ENCODE measurements at places on chromosomes 2 and 18.

DNA sequence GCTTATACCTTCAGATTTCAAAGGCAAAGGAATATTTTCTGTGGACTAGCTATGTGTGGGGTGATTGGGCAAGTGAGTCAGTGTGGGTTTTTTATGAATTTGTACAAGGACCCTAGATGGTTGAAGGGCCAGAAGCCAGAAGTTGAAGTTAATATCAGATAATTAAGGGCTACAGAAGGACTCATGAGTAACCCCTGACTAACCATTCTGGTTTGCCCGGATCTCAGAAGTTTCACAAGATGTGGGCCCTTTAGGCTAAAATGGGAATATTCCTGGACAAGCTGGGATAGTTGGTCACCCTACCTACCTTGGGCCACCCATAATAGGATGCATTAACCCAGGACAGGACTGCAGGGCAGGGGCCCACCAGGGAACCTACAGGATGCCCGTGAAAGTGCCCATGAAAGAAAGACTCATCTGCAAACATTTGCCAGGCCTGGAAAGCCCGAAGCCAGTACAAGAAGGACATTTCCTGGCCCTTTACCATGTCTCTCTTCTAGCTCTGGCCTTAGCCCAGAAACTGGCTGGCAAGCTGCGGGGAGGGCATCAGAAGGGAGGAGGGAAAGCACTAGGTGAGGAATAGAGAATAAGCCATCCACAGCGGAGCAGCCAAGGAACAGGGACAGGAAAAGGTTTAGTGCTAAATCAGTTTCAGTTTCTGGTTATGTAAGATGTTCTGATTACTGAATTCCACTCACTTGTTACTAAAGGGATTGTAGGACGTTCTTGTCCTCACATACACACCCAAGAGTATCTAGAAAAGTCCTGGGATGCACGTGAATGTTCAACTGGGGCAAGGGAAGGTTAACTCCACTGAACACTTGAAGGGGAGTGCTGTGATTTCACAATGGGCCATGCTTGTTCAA lies 33.6 kb downstream of the GCG start:
- no peak for DNase-seq

GRCh38 chr2:108228006-108228405 lies 11.8 kb upstream of the SULT1C3 start:
- no peak for DNase-seq

DNA sequence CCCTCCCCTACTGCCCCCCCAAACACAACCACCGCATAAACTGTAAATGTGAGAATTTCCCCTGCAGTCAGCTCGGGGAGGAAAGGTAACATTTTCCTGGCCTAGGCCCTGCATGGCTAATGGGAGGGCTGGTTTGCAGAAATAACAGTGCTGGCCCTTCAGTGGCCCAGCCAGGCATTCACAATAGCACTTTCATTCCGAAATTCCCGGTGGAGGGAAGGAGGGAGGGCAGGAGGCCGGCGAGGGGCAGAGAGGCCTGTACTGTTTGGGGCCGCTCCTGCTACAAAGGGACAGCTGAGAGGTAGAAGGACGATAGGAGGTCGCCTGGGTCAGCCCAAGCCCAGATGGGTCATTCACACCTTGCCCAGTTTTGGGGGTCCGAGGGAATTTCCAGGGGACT lies 11.3 kb downstream of the CYP26B1 start:
- DNase-seq, result no peak

DNA sequence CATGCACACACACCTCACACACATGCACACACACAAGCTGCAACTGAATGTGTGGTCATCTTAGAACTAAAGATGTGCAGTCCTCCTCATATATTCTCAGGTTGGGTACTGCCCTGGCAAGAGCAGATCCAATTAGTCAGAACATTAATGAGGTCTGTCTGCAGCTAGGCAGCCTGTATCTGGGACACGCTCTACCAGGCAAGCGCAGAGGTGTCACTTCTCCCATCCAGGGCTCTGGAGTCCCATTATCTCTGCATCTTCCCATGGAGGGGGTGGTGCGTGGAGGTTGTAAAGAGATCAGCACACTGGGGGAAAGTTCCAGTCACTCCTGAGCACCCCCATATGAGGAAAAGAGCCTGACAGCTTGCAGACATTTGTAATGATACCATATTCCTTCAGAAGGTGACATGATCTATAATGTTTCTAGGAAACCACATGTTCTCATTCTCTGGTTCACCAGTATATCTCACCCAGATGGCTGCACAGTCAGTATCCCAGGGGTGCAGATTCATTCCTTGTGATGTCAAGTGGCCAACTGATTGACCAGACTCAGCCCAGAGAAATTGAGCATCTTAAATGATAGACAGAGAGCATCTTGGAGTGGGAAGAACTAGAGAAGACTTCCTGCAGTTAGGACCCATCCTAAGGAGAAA lies 95.4 kb downstream of the RTN4 start:
- no peak for DNase-seq

DNA sequence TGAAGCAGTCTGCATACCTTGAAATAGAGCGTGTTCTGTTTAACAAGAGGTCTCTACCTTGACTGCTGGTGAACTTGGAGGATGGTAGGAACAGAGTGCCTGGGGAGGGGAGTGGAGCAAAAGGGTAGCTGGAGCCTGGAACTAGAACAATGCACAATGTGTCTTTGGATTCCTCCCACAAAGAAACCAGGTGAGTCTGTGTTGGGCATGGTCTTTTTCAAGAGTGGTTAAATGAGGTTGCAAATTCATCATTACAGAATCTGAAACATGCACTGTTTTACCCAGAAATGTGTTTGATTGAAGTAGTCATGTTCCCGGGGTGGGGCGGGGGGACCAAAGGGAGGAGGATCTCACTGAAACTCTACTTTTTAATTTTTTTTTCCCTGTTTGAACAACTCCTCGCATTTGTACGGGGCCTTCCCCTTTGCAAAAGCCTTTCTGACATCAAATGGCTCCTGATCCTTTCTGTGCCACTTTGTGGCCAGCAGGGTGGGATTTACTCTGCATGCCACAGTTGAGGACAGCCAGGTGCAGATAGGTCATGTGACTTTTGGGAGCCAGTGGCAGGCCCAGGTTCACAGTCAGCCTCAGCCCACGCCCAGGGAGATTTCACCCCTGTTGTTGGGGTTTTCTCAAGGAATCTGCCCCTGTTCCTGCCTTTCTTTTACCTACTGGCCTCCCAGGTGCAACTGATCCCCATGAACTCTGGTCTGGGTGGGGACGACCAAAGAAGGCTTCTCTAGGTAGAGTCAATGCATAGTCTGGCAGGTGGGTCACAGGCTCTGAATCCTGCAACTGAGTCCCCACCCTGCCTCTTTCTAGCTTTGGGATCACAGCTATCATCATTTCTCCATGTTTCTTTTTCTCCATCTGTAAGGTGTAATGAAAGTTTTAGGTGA lies 28.2 kb downstream of the MYCN start:
- DNase-seq, result no peak

- no peak for DNase-seq
Measured at GRCh38 chr2:11896386-11896785, 150.0 kb downstream of the LPIN1 start.

DNA sequence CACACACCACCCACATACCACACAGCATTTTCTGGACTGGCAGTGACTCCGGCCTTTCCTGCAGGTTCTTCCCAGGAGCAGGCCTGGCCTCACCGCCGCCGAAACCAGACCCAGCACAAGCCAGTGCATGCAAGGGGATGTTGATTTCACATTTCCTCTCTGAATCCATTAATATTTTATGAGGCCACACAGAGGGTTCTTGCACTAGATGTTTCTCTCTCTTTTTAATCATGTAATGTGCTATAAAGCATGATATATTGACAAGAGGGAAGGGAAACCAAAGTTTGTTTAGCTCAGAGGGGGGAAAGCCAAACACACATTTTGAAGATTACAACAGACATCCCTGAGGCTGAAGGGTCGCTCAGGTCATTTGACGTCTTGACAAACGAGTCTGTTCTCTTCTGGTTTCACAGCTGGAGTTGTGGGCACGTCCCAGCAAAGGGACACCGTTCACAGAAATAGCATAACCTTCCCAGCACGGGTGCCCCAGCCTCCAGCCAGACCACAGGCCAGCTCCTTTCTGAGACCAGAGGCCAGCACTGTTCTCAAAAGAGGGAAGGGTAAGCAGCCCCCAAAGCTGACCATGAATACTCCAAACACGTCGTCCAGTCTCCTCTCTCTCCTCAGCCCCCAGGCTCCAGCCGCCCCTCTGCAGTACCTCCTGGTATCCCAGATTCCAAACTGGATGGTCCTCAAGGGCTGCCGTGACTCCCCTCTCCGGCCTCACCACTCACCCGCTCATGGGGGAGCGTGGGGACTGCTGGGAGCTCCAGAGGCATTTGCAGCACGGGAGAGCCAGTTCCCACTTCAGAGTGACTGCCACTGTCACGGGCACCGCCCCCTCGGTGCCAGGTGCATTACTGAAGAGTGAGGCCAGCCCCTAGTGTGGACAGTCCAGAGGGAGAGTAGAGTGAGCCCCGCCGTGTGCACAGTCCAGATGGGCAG lies 340.3 kb upstream of the SALL3 start:
- no peak for DNase-seq

GRCh38 chr2:190235551-190236075 lies 84.0 kb downstream of the HIBCH start:
- DNase-seq, result no peak

- DNase-seq, result no peak
Measured at GRCh38 chr2:239561446-239562001, 160.7 kb upstream of the HDAC4 start.

DNA sequence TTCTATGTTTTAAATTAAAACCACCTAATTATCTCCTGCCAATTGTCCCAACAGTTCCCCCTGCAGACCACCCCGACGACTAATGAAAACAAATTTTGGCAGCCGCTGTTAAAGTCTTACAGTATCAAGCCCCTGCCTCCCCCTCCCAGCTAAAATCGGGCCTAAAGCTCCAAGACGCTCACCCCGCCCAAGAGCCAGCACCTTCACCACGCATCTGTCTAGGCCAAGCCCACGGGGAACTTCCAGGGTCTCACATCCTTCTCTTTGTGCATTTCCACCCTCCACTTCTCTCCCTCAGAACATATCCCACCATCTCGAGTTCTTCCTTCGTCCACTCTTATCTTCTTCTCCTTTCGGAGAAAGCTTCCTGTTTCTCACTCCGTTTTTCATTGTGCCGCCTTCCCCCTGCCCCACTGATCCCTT lies 445 bp downstream of the PRPF40A start:
- DNase-seq, result no peak

- DNase-seq, result no peak
Measured at GRCh38 chr2:70828914-70829824, 6.4 kb downstream of the CD207 start.

DNA sequence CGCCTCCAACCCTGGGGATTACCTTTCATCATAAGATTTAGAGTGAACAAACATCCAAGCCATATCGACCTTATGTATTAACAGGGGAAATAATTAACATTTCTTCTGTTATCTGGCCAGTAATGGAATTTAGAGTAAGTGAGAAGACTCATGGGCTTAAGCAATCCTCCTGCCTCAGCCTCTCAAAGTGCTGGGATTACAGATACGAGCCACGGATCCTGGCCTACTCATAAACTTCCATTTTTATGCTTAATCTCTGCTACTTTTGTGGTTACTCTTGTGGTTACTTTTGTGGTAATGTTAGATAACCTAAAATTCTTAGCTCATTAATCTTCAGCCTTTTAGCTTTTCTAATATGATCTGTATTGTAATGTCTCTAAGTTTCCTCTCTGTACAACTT lies 159.3 kb upstream of the SLC8A1 start:
- no peak for DNase-seq

DNA sequence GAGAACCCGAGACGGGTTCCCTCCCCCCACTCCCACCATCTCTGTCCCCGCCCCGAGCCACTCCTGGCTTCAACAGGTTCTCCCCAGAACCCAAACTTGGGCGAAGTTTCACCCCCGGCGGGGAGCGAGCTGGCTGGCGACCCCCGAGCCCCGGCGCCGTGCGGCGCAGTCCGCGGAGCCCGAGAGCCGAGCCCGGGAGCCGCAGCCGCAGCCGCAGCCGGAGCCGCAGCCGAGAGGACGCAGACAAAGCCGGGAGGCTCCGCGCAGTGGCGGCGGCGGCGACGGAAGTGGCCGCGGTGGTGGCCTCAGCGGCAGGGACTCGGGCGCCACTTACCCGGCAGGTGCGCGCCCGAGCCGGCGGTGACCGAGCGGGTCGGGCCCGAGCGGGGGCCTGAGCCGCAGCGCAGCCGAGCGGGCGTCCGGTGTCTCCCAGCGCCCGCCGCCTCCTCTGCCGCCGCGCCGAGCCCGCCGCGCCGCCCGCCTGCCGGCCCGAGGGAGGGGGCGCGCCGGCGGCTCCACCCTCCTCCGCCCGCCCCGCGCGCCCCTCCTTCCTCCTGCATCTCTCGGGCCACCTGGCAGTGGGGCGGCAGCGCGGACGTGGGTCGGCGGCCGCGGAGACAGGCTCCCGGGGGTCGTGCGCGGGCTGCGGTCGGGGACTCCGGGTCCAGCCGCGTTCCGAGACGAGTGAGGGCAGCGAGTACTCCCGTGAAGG lies at the start of gene ECEL1:
ECEL1 (minus strand) TSS at position 450 of the 712 bp plus-strand sequence. CDS start 1,181 bp downstream, outside the sequence.
- no peak for DNase-seq

DNA sequence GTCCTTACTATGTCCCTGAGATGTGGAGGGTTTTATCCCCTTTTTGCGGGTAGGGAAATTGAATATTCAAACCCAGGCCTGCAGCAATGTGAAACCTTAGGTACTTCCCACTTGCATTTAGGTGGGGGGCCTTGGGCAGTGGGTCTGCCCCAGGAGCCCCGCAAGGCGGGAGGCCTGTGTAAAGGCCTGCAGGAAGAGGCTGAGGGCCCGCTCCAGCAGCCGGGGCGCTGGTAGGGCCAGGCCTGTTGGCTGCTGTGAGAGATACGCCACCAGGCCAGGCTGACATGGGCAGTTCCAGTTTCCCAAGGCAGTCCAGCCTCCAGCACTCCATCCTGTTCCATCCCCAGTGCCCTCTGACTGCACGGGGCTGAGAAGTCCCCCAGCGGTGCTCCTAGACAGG lies 64.2 kb downstream of the GBX2 start:
- no peak for DNase-seq

GRCh38 chr18:24075767-24076597 lies 61.4 kb downstream of the TTC39C start:
- DNase-seq, result peak; percentile 97

DNA sequence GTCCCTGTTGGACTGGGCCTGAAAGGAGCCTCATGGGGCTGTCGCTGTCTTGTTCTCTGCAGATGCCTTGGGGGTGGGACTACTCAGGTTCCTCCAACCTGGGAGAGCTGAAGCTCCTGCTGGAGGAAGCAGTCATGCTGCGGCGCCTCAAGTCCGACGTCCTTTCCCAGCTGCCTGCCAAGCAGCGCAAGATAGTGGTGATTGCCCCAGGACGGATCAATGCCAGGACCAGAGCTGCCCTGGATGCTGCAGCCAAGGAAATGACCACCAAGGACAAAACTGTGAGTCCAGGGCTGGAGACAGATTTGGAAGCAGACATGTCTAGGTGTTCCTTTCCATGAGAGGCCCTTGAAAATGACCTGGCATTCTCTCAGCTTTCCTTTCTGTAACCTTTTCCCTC lies 38.5 kb downstream of the SMARCAL1 start:
- DNase-seq, result no peak

Data from retinal pigment epithelial cell (primary cell).